ENCODE measurements at places on chromosomes 4 and X. TPM values are rescaled to one million over a fixed set of nuclear protein-coding genes. Genes with fewer than 3 reads are reported as not detected.

- no peak for DNase-seq
Observed at GRCh38 chr4:18999595-18999994, 978.0 kb upstream of the LCORL start.

DNA sequence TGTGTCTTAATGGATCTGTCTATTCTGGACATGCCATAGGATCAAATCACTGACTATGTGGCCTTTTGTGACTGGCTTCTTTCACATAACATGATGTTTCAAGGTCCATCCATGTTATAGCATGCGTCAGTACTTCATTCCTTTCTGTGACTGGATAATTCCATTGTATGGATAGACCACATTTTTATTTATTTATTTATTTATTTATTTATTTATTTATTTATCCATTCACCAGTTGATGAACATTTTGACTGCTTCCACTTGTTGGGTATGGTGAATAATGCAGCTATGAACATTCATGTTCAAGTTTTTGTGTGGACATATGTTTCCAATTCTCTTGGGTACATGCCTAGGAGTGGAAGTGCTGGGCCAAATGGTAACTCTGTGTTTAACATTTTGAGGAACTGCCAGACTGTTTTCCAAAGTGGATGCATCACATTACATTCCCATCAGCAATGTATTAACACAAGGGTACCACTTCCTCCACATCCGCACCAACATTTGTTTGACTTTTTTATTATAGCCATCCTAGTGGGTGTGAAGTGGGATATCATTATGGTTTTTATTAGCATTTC lies 14.0 kb downstream of the RTL5 start:
- DNase-seq: no peak

CT45A2 gene
- total RNA-seq: not detected

- DNase-seq: no peak
Observed at GRCh38 chrX:42519666-42520231, 258.2 kb downstream of the PPP1R2C start.

DNA sequence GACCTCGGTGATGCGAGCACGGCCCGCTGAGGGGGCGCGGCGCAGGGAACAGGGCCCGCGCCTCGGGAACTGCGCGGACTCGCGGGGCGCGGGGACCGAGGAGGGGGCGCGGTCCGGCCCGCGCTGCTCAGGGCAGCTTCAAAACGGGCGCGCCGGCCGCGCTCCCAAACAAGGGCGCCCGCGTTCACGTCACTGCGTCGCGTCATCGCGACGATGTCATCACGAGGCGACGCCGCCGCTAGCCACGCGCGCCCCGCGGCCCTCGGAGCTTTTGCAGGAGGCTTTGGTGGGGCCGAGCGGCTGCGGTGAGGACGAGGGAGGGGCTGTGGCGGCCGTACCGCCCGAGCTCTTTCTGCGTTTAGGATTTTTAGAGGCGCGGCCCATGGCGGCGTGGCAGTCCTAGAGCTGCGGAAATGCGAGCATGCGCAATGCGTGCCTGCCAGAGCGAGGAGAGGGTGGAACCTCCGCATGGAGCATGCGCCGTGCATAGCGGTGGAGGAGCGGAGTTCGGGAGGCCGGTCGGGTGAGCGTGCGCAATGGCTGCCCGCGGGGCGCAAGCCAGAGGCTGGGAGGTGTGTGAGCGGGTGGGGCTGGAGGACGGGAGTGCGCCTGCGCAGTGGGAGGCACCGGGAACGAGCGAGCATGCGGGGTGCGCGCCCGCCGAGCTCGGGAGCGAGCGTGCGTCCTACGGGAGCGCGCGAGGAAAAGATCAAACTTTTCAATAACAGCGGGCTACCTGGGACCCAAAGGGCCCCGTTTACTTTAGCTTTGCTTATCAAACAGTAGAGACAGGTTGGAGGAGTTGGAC lies at the start of gene PPP2R3B:
Gene PPP2R3B, minus strand, starts transcription at position 140 of the 808 bp plus-strand sequence. CDS start 216 bp downstream, outside the sequence.
- peak; percentile 99 for DNase-seq

DNA sequence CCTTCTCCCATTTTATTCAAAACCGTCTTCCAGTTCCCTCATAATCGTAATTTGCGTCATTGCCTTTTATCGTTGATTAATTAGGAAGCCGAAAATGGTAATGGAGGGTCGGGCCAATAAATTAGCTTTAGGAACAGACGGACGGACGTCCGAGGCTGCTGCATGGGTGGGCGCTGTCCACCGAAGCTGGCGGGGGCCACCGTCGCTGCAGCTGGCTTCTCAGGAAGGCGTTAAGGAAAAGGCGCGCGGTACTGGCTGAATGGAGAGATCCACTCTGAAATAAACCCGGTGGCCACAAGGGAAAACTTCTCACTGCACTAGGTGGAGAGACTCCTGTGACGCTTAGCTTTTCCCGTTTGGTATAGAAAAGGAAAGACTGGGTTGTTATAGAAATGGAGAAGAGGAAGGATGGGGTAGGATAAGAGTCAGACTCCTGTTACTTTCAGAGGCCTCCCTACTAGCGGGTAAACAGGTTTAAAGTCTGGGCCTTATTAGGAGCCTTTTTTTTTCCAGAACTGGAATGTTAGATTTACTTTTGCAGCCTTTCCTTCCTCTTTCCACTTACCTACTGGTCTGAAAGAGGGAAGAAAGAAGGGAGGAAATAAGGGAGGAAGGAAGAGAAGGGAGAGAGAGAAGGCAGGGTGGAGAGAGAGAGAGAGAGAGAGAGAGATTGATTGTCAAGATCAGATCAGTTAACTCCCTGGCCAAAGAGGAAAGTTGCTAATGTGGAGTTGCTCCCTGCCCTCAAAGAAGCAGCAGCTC lies 11.3 kb upstream of the PRDM8 start:
- no peak for DNase-seq

CT45A1 gene
- not detected for total RNA-seq

DNA sequence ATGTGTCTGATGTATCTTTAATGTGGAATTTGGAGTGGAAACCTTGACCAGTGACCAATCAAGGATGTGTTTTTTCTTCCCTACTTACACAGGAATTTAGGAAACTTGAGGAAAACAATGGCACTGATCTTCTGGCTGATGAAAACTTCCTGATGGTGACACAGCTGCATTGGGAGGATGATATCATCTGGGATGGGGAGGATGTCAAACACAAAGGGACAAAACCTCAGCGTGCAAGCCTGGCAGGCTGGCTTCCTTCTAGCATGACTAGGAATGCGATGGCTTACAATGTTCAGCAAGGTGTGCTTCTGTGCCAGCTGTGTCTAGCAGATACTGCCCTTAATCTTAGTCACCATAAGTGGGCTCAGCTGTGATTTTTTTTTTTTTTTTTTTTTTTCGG lies 12.6 kb downstream of the TAF1 start:
- DNase-seq: no peak

- DNase-seq: no peak
Observed at GRCh38 chr4:188454575-188454974, 315.3 kb downstream of the TRIML1 start.

DNA sequence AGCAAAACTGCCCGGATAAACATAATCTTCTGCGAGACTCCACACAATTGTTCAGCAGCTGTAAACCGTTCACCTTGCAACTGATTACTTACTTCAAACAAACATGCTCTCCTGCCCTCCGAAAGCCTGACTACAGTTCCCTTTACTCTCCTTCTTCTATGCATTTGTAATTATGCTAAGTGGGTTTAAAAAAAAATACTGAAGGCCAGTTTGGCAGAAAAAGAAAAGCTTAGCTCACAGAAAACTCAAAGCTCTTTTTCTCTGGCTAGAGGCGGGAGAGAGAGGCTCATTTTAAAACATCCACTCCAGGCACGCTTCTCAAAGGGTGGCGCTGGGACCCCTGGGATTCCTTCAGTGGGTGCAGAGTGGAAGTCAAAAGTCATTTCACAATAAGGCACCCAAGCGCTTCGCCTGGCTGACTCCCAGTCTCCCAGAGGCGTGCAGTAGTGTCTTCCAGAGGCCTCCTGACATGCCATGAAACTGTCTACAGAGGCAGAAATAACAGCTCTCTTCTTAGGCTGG lies 1.9 kb downstream of the DHRSX start:
- peak; percentile 78 for DNase-seq

DNA sequence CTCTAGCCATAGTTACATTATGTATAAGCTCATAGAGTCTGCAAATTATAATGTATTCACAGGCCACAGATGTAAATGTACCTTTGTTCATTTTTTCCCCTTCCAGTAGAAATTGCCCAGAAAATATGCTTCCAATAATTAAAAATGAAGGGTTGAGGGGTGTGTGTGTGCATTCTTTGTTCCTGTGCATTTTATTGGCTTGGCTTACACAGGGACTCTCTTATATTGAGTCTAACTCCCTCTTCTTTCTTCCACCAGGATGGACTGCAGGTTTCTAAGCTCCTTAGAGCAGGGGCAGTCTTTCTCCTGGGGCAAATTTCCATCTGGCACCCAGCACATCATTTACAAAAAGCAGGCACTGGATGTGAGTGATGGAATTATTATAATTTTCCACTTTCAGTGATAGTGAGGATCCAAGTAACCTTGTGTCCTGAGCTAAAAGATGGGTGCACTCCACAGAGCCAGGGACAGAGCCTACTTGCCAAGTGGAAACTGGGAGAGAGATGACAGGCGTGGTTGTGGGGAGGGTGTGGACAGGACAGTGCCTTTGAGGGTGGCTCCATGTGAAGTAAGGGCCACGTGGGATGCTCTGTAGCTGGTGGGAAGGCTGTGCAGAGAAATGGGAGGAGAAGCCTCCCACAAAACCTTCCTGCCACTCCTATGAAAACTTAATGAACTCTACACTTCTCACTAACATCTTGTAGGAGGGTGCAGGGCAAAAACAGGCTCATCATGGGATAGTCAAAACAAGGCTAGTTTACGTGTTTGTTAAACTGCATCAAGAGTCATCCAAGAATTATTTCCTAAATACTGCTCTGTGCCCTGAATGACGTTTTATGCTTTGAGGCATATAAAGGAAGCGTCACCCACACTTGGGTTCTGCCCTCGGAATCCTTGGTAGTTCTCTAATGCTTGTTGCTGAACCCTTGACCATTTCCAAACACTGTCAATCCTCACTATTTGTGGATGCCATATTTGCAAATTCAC lies 16.0 kb downstream of the IGFBP7 start:
- no peak for DNase-seq

- DNase-seq: no peak
Observed at GRCh38 chrX:6505960-6506359, 29.0 kb downstream of the VCX3A start.

JAKMIP1 gene
- total RNA-seq: not detected

GRCh38 chr4:65096630-65097029 lies 573.7 kb downstream of the EPHA5 start:
- DNase-seq: no peak

- no peak for DNase-seq
Observed at GRCh38 chr4:152486429-152487389, 49.2 kb downstream of the FBXW7 start.

DNA sequence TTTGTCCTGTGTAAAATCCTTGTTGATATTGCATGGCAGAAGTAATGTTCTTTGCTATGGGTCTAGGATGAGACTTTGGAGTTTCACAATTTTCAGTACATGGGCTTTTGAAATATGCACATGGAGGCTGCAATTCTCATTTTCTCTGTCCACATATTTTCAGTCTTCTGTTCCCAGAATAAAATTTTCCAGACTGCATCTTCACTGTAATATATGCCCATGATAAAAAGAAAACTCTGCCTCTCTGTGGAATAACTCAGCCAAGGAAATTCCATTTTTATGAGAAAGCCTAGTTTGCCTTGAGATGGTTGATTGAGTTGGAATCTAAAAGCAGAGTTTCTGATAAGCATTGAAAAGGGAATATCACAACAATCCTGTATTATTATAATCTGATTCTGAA lies 601.4 kb upstream of the AADAT start:
- DNase-seq: no peak

MAGEA9B gene
- not detected for total RNA-seq

DNA sequence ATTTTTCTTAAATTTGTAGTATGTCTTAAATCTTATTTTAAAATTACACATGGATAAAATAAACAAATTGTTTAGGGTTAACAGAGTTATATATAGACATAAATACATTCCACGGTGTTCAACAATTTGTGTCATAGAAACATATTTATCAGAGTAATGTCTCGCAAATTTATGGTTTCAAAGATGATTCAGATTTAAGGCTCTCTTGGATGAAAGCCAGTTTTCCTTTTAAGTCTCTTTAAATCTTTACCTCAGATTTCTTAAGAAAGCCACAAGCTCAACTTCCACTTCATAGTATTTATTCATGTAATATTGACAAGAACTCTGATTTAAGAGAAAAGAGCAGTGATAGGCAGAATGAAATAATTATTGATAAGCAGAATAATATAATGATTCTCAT lies 1254.8 kb upstream of the ADGRL3 start:
- no peak for DNase-seq

- DNase-seq: no peak
Observed at GRCh38 chr4:186900984-186901383, 177.3 kb upstream of the FAT1 start.

- no peak for DNase-seq
Observed at GRCh38 chr4:138177278-138177968, 64.7 kb downstream of the SLC7A11 start.

GPR173 gene
- 0.31 TPM for total RNA-seq

DNA sequence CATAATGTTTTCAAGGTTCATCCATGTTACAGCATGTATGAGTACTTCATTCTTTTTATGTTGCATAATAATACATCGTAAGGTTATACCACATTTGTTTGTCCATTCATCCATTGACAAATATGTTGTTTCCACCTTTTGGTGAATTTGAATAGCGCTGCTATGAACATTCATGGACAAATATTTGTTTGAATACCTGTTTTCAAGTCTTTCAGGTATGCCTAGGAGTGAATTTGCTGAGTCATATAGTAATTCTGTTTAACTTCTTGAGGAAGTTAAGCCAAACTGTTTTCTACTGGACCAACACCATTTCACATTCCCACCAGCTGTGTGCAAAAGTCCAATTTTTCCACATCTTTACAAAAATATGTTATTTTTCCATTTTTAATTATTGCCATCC lies 31.5 kb downstream of the IRS4 start:
- no peak for DNase-seq

DNA sequence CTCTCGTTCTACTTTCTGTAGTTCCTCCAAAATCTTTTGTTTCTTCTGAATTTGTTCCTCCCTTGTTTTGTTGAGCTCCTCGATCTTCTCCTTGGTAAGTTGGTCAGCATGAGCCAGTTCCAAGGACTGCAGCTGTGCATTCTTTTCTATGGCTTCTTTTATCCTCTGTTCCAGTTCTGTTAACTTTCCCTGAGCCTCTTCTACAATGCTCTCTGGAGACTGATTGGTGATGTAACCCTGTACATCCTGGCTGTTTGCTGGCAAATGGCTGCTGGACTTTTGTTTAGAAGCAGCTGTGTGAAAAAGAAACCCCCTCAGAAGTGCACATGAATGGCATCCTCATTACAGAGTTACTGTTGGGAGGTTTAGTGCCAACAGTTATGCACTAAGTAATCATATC lies 70.5 kb upstream of the COX18 start:
- no peak for DNase-seq

LAGE3 gene
- 32.0 TPM for total RNA-seq
